ENCODE measurements at places on chromosomes 2 and 18.
A peak's percentile ranks its signal among the peaks of the same experiment; 100 is the strongest.

DNA sequence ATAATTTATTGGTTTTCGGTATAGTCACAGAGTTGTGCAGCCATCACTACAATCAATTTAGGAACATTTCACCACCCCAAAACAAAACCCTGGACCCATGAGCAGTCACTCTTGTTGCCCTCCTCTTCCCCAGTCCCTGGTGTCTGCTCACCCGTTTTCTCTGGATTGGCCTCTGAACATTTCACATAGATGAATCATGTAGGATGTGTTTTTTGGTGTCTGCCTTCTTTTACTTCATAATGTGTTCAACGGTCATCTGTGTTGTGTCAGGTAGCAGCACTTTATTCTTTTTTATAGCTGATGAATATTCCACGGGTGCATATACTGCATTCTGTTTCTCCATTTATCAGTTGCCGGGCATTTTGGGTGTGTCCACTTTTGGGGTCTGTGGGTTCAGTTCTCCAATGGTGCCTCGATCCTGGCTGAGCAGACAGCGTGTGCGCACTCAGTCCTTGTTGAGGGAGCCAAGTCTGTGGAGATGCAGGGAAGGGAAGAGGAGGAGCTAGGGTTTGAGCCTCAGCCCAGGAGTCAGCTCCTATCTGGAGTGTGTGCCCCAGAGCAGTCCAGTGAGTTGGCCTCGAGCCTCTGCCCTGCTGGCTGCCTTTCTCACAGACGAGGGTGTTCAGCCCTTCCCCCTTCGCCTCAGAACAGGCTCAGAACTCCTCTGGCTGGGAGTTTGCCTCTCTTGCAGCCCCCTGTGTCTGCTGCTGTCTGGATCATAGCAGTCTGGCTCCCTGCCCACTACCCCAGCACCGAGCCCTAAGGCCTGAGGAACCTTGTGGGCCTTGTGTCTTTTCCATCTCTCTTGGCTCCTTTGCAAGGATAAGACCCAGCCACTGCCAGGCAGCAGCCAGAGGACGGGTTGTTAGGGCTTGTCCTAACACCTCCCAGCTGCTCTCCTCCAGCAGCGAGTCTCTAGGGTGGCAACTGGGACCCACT is 18.0 kb downstream of the C2orf74 start:
- DNase-seq, result no peak

DNA sequence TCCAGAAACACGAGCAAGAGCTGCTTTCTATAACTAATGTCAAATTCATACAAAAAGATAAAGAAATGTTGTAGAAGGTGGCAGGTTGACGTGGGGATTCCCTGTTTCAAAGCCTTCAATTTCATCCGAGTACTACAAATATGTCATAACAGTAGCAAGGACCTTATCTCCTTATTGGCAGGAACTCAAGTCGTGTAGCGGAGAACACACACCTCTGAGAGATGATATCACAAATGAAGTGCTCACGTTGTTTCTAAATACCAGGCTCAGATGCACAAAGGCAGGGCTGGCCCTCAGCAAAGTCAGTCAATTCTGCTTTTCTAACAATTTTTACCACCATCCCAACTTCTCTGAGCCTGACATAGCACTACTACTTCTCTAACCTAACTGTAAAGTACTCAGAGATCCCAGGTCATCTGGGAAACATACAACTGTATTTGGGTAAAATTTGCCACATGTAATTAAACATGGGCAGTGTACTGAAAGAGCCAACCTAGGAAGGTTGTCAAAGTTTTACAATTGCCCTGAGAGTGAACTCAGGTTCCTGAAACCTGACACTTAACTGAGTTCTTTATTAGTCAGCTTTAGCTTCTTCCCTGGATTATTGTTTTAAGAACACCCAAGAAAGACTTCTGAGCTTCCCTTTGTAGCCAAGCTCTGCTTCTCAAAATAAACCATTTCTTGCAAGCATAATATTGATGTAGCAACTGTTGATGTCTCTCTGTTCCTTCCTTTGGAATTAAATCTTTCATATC is 813.7 kb upstream of the ACVR2A start:
- no peak for DNase-seq

DNA sequence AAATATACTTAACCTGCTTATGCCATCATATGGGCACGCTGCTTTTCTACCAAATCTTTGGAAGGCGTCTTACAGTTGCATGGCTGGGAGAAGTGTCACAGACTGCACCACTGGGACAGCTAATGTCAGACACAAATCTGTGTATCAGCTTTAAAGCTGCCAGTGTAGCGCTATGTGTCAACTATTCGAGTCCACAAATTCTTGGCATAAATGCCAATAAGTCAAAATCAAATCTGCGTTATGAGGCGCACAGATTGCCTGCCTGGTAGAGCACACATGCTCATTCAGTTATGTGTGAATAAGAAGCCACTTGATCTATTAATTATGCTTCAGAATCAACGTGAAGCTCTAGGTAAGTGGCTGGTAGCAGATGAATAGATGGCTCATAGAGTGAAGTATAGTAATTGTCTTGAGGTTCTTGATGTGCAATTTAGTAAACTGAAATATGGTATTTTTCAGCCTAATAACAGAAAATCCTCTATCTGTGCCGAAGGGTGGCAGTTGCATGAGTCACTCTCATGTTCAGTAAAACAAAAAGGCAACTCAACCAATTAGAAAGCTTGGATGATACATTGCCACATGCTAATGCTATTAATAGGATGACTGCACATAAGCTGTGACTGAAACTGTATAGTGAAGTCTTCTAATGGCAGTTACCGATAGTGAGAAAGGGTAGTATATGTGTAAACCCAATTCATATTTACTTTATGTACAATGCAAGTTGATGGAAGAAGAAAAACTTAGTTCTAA is 52.0 kb downstream of the DCC start:
- no peak for DNase-seq

DNA sequence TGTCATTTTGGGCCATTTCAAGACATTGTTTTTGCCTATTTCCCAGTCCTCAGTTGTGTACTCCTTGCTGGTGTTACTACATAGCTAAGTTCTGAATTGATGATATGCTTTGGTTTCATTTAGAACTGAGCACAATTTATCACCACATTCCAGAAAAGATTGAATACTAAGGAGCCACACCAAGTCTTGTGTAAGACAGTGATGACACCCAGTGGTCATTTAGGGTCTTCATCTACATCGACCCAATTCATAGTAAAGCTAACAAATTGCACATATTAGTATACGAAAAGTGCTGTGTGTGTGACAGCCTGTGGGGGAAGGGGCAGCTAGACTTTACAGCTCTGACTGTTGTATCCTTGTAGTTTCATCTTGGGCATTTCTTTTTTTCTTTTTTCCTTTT is 10.9 kb upstream of the DLX2 start:
- no peak for DNase-seq

DNA sequence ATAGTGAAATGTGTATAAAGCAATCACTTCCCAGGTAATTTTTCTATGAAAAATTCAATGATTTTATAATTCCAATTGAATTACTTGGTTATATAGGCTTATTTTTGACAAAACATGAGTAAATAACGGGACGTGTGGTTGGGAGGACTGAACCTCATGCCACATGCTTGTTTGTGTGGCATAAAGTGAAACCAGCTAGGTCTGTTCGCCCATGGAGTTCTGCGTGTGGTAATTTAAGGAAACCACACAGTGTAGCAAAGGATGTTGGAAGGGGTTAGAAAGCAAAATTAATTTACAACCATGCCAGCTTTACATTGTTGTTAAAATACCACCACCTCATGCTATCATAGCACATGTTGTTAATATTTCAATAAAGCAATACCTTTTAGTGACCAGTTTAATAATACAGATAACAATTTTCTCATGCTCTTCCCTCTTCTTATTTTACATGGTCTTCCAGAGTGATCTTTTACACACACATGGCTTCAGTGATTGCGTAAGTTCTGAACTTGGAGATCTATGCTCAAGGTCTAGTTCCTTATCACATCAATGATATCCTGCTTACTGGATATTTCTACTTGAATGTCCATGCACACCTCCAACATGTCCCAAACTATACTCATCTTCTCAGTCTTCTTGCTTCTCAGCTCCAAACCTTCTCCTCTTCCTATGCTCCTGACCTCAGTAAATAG is 156.4 kb upstream of the ITGA4 start:
- no peak for DNase-seq

- DNase-seq, result no peak
Measured at GRCh38 chr2:141522702-141523101, 608.1 kb downstream of the LRP1B start.

- no peak for DNase-seq
Measured at GRCh38 chr2:637804-638203, 39.4 kb downstream of the TMEM18 start.

DNA sequence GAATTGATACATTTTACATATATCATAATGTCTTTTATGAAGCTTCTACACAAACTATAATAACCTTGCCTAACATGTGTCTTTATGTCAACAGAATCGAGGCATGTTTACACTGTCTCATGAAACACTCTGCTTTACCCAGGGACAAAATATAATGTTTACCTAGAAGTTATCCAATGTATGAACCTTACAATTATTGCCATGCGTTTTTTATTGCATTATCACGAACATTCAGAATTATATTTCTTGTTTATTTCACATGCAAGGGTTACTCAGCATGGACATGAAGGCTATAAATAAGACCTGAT is 19.8 kb downstream of the LONRF2 start:
- DNase-seq, result no peak

DNA sequence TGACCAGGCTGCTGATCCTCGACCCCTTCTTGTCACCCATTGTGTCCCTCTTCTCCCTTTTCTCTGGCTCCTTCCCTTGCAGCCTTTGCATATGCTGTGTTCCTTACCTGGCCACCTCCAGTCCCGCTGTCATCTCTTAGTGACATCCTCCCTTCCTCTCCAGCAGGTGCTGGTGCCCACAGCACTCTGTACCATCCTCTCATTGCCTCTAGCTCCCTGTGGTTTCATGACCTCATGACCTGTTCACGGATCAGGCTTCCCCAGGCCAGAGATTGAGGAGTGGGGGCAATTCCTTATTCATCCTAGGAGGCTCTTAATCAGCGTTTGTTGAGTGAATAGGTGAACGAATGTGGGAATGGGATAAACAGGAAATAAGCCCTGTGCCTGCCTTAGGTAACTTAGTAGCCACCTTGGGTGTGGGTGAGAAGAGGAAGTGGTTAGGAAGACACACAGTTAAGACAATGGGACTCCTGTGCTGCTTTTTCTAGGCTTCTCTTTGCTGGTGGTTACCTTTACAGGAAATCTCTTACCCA is 35.5 kb downstream of the ITGA6 start:
- DNase-seq, result no peak

DNA sequence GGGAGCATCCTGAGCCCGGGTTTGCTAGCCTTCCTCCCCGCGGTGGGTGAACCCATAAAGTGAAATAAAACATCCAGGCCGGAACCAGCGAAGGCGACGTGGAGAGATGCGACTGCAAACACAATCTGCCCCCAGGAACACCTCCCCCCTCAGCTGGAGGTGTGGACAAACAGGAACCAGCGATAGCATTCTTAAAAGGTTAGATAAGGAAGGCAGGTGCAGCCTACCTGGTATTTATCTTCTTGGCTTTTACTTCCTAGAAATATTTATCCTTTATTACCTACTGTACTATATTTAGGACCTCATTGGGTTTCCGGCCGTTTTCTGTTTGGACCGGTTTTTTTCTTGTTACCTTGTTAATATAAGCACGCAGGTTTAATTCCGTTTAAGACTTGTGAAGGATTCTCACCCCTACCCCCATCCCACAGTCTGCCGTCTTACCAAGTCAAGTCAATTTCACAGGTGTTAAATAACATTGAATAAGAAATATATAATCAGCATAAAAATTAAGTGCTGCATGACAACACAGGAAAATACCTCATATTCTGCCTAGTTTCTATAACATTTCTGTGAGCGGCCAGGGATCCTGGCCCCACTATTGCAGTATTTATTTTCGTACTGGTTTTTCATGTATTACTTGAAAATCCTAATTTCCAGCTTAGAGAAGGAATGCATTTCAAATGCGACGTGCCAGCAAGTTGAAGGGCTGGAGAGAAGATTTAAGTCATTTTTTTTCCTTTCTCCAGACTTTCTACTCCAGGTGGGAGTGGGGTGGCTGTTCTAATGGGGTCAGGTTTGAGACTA is 224.0 kb upstream of the ID2 start:
- no peak for DNase-seq

GRCh38 chr2:45469314-45470099 is 141.6 kb downstream of the SRBD1 start:
- DNase-seq, result no peak

GRCh38 chr2:161761160-161761559 is 136.9 kb downstream of the SLC4A10 start:
- no peak for DNase-seq

- no peak for DNase-seq
Measured at GRCh38 chr18:77071711-77072292, 60.8 kb downstream of the MBP start.

DNA sequence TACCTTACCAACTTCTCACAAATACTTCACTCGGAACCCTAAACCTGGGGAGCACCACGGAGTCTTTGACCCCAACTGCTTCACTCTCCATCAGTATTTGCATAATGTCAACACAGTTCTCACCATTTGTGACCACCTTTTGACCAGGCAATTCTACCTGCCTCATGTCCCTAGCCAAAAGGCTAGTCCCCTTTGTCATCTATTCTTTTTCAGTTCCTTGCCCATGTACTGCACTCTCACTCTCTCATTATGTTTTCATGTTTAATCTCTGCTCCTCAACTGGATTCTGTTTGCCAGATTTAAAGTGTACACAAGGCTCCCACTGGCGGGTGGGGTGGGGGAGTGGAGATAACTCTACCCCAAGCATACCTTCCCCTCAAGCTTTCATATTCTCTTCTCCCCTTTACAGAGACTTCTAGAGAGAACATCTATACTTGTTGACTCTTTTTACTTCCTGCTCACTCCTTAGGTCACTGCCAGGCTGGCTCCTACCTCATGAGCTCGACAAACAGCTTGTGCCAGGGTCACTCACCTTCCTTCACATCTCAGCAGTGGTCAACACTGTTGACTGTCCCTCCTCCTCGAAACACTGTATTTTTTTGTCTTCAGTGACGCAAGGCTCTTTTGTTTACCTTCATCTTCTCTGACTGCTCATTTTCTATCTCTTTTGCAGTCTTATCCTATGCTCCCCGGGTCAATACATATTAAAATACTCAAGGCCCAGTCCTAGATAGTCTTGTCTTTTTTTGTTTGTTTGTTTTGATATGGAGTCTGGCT is 88.7 kb upstream of the MAP4K3 start:
- DNase-seq, result no peak

- DNase-seq, result no peak
Measured at GRCh38 chr2:128380961-128381938, 62.6 kb upstream of the HS6ST1 start.

GRCh38 chr18:6714010-6714409 is 15.5 kb upstream of the ARHGAP28 start:
- DNase-seq, result no peak

GRCh38 chr2:105291981-105292380 is 37.6 kb downstream of the TGFBRAP1 start:
- DNase-seq, result no peak

DNA sequence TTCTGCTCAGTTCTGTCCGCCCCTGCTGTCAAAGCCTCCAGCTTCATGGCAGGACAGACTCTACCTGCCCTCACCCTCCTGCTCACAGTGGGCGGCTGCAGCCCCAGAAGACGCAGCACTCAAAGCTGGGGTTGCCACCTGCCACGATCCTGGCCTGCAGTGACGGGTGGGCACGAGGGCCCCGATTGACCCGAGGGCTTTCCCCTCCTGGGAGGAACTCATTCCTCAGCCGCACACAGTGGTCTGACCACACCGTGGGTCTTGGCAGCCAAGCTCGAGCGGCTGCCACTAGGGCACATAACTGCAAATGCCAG is 47.1 kb downstream of the HS6ST1 start:
- no peak for DNase-seq

- peak; percentile 78 for DNase-seq
Measured at GRCh38 chr2:177332026-177332991, 60.3 kb upstream of the AGPS start.

GRCh38 chr2:233867993-233868532 is at the start of gene MSL3B:
Gene MSL3B (minus strand): TSS chr2:233868386.
- DNase-seq, result peak; percentile 39

GRCh38 chr2:186256540-186256939 is 229.5 kb upstream of the ZC3H15 start:
- peak; percentile 4 for DNase-seq

Measured in left renal pelvis (tissue), 4 donors.